ENCODE measurements at places on chromosomes 11 and 22.
A peak's percentile ranks its signal among the peaks of the same experiment; 100 is the strongest.

- H3K27me3 ChIP-seq = no peaks in the 10 kb centered on the region
- H3K27ac ChIP-seq = no peak overlapping the region
- no peaks in the 10 kb centered on the region for H3K36me3 ChIP-seq
- H3K4me1 ChIP-seq = no peaks in the 10 kb centered on the region
These were observed 158.1 kb downstream of the GRIA4 start for GRCh38 chr11:105767931-105768330.

- DNase-seq = peak; percentile 75
- no peak overlapping the region for H3K4me3 ChIP-seq
- no peaks in the 10 kb centered on the region for H3K36me3 ChIP-seq
- no peaks in the 10 kb centered on the region for H3K27me3 ChIP-seq
- H3K4me1 ChIP-seq = no peaks in the 10 kb centered on the region
These were observed 22.9 kb upstream of the MRPL17 start for GRCh38 chr11:6705905-6706535.

GRCh38 chr11:6778518-6778917 is 4.3 kb upstream of the OR2AG1 start:
- H3K27ac ChIP-seq = no peak overlapping the region
- no peaks in the 10 kb centered on the region for H3K4me1 ChIP-seq
- no peaks in the 10 kb centered on the region for H3K27me3 ChIP-seq
- no peak for DNase-seq
- H3K4me3 ChIP-seq = no peak overlapping the region

- no peak overlapping the region for H3K27ac ChIP-seq
- H3K36me3 ChIP-seq = no peaks in the 10 kb centered on the region
- no peak overlapping the region for H3K4me3 ChIP-seq
- no peaks in the 10 kb centered on the region for H3K27me3 ChIP-seq
These were observed 42.7 kb downstream of the CELF1 start for GRCh38 chr11:47510209-47510608.

DNA sequence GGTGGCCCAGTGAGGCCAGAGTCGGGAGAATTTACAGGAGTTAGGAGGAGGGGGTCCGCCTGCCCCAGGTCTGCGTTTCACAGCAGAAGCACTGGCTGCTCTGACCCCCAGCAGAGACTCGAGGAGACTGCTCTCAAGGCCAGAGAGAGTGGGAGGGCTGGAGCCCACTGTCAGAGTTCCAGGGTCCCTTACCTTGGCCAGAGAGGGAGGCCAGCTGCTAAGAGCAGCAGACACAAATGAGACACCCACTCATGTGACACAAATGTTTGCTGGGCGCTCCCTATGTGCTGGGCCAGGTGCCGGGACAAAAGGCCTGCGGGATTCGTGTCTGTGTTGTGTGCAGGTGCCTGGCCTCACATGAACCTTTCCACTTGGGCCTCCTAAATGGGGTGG is 2.8 kb upstream of the TNFRSF13C start:
- H3K4me3 ChIP-seq = no peak overlapping the region
- H3K36me3 ChIP-seq = no peaks in the 10 kb centered on the region

GRCh38 chr11:57210781-57211180 is 26.3 kb downstream of the APLNR start:
- H3K4me3 ChIP-seq = no peak overlapping the region
- H3K36me3 ChIP-seq = no peaks in the 10 kb centered on the region
- H3K27ac ChIP-seq = no peak overlapping the region
- no peak for DNase-seq

- H3K36me3 ChIP-seq = no peaks in the 10 kb centered on the region
- no peak for DNase-seq
- H3K4me3 ChIP-seq = no peak overlapping the region
- no peaks in the 10 kb centered on the region for H3K4me1 ChIP-seq
- no peaks in the 10 kb centered on the region for H3K27me3 ChIP-seq
These were observed 1088.2 kb downstream of the TBC1D22A start for GRCh38 chr22:47850644-47851151.

DNA sequence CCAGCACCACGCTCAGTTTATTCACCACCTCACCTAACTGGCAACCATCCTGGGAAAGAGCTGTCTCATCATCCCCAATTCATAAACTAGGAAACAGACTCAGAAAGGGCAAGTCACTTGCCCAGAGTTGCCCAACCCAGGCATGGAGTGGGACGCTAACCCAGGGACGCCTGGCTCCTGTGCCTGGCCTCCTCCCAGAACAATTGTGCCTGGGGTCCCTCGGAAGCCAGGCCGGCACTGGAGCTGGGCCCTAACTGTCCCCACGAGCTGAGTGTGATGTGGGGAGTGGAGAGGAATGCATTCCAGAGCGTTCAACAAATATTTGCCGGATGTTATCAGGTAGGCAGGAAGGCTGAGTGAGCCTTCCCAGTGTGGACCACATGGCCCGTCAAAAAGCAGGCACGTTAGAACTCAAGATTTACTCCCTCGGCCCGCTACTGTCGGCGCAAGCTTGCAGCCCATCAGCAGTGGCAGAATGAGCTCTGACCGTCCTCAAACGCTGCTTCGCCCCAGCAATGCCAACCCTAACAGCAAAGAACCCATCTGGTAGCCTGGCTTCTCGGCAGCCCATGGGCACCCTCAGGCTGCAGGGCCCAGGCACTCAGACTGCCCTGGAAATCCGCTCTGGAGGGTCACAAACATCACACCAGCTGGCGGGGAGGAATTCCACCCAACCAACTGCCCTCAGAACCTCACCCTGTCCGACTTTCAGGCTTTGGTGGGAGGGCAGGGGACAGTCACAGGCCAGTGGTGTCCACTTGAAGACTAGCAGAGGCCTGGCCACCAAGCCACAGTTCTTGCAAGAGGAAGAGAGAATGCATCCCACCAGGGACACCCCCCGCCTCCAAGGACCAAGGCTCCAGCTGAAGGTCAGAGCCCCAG is 35.6 kb downstream of the MYH9 start:
- peaks cover 90% of the 10 kb centered on the region for H3K4me1 ChIP-seq
- peaks cover 16% of the 10 kb centered on the region for H3K36me3 ChIP-seq
- DNase-seq = no peak
- peak overlapping the region; percentile 51 for H3K4me3 ChIP-seq
- peak overlapping the region; percentile 99 for H3K27ac ChIP-seq

DNA sequence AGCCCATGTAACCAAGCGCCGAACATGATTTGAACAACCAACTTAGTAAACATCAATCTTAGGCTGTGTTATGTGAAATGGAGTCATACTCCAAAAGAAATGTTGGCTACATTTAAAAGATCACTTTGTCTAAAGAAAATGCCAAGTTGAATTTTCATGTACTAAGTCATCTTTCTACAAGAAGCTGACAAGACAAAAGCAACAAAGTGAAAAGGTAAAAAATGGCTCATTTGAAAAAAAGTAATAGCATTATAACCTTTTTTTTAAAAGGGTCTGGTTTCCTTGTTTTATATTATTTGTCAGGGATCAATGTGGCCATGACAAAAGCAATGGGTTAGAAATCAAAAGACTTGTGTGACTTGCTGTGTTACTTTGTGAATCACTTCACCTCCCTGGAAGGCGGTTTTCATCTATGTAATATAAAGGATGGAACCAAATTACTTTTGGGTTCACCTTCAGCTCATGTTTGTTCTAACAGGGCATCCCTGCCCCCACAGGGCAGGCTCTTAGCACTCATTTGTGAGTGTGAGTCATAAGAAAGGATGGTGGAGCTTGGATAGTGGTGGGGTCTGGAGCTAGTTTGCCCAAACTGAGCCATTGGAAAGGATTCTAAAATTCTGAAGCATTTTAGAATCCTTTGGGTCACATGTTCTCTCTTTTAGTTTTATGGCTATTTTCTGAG is 131.9 kb upstream of the MTMR2 start:
- no peaks in the 10 kb centered on the region for H3K36me3 ChIP-seq
- H3K4me1 ChIP-seq = peaks cover 30% of the 10 kb centered on the region
- no peaks in the 10 kb centered on the region for H3K27me3 ChIP-seq
- H3K4me3 ChIP-seq = no peak overlapping the region
- DNase-seq = no peak

DNA sequence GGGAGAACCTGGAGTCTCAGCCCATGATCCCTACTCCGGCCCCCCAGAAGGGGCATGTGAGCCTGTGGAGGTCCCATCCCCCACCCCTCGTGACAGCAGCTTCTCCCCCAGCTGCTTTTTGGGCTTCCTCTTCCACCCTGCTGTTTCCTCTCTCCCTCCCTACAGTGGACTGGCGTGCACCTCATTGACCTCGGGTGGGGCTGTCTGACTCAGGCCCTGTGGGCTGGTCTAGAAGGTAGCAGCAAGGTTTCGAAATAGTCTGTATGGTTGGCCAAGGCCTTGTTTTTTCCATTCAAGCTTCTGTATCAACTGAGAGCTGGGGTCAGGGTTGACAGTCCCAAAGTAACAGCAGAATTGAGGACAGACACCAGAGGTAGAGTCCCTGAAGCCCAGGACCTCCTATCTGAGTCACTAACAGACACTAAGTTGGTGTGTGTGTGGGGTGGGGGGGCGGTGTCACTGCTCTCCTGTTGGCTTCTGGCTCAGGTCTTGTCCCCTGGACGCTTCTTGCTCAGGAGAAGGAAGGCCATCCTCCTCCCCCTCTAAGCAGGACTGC is 7.7 kb downstream of the SLC37A2 start:
- no peaks in the 10 kb centered on the region for H3K36me3 ChIP-seq
- peak; percentile 54 for DNase-seq
- H3K27ac ChIP-seq = peak overlapping the region; percentile 3

- no peaks in the 10 kb centered on the region for H3K27me3 ChIP-seq
- H3K36me3 ChIP-seq = no peaks in the 10 kb centered on the region
- peaks cover 25% of the 10 kb centered on the region for H3K4me1 ChIP-seq
- no peak for DNase-seq
- H3K27ac ChIP-seq = peak overlapping the region; percentile 74
These were observed 27.7 kb downstream of the SUSD2 start for GRCh38 chr22:24209016-24209415.

DNA sequence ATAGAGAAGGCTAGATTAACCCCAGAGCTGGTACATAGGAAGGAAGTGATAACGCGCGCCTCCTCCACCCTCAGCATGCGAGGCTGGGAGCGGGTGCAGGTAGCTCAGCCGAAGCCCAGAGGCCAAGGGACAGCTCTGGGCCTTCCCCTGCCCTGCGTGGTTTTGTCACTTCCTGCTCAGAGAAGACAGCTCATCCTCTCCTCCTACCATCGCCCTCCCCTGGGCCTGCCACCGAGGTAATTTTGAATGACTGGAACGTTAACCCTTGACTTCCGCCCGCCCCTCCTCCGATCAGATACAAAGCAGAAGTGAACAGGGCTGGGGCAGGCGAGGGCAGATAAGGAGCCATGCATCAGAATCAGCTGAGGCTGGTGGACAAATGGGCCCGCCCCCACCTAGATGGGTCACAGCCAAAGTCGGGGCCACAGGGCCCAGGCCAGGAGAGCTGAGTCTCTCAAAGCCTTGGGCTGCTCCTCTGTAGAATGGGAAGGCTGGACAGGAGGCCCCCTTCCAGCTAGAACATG is 1.6 kb downstream of the RAC2 start:
- no peaks in the 10 kb centered on the region for H3K27me3 ChIP-seq
- DNase-seq = peak; percentile 80
- no peak overlapping the region for H3K4me3 ChIP-seq
- no peak overlapping the region for H3K27ac ChIP-seq
- no peaks in the 10 kb centered on the region for H3K4me1 ChIP-seq

DNA sequence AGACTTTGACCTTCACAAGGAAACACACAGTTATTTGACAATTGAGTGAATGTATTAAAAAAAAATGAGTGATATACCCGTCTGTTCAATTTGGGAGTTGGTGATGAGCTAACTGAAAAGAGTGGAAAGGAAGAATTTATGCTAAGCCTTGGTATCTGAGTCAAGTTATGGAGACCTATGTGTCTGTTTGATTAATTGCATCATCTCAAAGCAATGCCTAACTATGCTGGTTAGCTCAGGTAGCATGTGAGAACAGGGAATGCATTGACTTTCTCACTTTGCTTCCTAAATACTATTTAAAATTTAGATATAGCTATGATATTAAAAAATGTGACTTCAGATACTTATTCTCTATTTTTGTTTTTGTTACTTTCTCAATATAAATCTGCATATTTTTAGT is 110.5 kb downstream of the DDX10 start:
- no peak overlapping the region for H3K4me3 ChIP-seq
- H3K36me3 ChIP-seq = no peaks in the 10 kb centered on the region
- H3K27me3 ChIP-seq = no peaks in the 10 kb centered on the region
- no peaks in the 10 kb centered on the region for H3K4me1 ChIP-seq
- H3K27ac ChIP-seq = no peak overlapping the region

DNA sequence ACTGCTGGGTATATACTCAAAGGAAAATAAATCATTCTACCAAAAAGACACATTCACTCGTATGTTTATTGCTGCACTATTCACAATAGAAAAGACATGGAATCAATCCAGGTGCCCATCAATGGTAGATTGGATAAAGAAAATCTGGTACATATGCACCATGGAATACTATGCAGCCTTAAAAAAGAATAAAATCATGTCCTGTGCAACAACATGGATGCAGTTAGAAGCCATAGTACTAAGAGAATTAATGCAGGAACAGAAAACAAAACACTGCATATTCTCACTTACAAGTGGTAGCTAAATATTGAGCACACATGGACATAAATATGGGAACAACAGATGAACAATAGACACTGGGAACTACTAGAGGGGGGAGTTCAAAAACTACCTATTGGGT is 96.3 kb downstream of the FAM76B start:
- no peak for DNase-seq
- no peaks in the 10 kb centered on the region for H3K4me1 ChIP-seq
- no peaks in the 10 kb centered on the region for H3K27me3 ChIP-seq
- no peak overlapping the region for H3K27ac ChIP-seq
- no peak overlapping the region for H3K4me3 ChIP-seq

GRCh38 chr11:12331239-12331874 is 46.0 kb upstream of the PARVA start:
- no peak overlapping the region for H3K27ac ChIP-seq
- no peak overlapping the region for H3K4me3 ChIP-seq
- peak; percentile 88 for DNase-seq
- H3K27me3 ChIP-seq = no peaks in the 10 kb centered on the region
- no peaks in the 10 kb centered on the region for H3K4me1 ChIP-seq

DNA sequence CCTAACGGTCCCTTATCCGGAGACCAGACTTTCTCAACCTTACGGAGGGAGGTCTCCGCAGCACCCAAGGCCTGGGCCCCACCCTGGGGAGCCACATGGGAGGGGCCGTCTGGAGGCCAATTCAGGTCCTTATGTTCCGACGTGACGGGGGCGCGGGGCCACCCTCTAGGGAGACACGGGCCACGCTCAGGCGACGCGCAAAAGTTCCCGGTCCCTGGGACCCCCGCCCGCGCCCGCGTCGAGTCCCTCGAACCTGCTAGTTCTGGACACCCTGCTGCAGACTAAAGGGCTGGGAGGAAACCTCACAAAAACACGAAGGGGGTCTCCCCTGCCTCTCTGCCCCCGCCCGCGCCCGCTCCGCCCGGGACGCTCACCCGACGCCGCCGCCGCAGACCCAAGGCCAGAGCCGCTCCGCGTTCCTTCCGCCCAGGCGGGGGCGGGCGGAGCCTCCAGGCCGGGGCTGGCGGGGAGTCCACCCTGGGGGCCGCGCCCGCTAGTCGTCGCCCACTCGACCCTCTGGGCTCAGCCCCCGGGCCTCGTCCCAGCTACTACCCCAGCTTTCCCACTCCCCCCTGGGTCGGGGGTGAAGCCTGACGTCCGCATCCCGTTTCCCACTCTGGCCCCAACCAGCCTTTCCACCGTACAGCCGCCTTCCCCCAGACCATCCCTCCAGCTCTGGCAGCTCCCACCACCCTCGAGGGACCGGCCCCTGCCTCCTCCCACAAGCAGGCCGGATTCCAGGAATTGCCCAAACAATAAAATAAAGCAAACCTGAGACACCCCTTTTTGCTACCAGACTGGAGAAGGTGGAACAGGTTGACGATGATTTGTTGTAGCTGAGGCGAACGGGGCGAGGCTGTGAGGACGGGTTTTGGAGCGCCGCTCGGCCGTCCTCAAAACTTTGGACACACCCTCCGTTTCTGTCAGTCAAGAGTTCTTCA is 2.7 kb downstream of the RNH1 start:
- H3K4me3 ChIP-seq = peak overlapping the region; percentile 83
- H3K36me3 ChIP-seq = peaks cover 26% of the 10 kb centered on the region
- no peaks in the 10 kb centered on the region for H3K27me3 ChIP-seq
- peak overlapping the region; percentile 99 for H3K27ac ChIP-seq
- peaks cover 37% of the 10 kb centered on the region for H3K4me1 ChIP-seq

Measured in ascending aorta (tissue), 2 donors.